ENCODE measurements at places on chromosomes 1 and 21.

DNA sequence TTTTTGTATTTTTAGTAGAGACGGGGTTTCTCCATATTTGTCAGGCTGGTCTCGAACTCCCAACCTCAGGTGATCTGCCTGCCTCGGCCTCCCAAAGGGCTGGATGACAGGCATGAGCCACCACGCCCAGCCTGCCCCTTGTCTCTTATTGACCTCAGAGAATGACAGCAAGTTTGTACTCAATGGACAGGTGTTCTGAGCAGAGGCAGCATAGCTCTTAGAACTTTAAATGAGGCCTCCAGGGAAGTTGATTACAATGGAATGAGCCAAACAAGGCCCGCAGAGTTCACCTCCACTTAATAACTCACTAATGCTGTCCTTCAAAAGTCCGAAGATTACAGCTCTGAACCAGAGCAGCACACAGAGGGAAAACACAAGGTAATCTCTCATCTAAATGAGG, 10.9 kb downstream of the TMPRSS2 start:
- no peak for DNase-seq

DNA sequence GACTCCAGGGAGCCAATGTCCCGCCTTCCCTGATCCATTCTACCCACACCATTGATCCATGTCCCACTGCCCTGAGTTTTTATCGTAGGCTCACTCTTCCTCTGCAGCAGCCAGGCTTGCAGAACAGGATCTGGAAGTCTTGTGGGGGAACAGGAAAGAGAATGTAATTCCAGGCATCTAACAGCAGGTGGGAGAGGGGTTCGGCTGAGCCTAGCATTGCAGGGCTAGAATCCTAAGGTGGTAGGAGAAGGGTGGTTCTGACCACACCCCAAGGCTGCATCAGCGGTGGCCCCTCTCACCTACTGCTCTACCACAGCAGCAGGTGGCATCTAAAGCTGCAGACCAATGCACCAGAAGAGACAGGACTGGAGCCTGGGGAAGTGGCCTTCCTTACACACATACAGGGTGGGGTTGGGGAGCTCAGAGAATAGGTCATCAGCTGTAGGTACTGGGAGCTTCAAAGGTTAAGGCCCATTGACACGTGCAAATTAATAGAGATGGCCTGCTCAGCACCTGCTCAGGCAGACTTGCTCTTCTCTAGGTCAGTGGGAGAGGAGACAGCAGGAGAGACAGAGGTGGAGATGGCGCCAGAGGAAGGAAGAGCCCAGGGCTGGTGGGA, 20.5 kb downstream of the KNCN start:
- DNase-seq: no peak

DNA sequence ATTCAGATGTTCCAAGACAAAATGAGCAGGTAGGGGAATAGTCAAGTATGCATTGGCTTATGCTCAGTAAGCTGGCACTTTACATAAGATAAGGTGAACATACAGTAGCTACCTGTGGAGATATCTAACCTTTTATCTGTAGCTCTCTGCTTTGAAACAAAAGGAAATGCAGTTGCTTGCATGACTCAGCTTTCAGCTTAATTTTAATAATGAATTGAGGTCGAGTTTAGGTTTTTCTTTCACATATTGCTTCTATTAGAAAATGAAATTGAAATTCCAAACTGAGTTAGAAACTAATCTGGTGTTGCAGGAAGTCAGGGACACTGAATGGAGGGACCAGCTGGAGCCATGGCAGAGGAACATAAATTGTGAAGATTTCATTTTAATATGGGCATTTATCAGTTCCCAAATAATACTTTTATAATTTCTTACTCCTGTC, 8.3 kb downstream of the FRRS1 start:
- no peak for DNase-seq

DNA sequence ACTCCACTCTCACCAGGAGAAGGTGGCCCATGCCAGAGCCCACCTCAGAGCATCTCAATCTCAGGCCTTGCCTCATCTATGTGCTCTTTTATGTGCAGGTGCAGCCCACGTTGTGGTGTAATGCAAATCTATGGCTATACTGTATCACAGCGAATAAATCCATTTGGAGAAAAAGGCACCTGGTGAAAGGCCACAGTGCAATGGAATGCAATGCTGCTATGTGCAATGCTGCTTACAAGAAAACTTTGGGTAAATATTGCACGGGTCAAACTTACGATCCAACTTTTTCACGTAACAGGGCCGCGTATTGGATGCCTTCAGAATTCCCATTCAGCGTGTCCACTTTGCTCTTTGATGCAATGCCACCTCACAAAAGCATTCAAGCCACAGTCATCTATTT, 13.5 kb downstream of the ZBTB18 start:
- DNase-seq: no peak

DNA sequence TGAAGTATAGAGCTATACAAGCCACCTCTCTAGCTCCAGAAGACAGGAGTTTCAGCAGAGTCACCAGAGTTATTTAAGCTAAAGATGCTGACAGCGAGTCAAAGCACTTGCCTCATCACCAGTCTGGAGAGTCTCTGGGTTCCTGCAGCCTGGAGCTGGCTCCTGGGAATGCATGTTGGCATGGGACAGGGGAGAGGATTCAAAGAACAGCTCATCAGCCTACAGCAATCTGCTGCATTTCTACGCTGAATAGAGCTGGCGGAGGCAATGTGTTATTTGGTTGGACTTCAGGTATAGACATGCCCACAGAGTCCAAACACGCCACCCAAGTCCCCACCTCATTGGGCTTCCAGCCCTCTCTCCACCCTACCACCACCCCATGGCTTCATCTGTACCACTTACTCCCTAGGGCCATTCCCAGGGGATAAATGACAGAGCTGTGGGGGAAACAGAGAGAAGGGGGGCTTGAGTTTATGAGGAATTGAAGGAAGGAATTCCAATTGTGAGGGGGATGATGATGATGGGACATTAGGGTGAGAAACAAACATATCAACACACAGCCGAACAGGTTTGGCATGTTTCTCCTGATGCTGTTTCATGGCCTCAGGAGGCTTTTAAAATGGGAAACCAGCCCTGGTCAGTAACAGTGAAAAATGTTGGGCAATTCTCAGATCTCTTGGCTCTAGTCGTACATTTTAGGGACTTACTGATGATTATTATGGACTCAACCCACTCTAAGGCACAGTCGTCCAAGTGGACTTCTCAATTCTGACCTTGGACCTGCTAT, 58.4 kb downstream of the PLEKHA6 start:
- no peak for DNase-seq
